ENCODE measurements at places on chromosomes 2 and 18. TPM values are rescaled to one million over a fixed set of nuclear protein-coding genes. Genes with fewer than 3 reads are reported as not detected.

The DPY30 gene
- 59.8 TPM for total RNA-seq

The CACNB4 gene
- 33.9 TPM for total RNA-seq

The HRH4 gene
- 0.26 TPM for total RNA-seq

The KLF11 gene
- 17.7 TPM for total RNA-seq

The RGPD4 gene
- 0.05 TPM for total RNA-seq

The DOCK10 gene
- 41.2 TPM for total RNA-seq

The ZNF521 gene
- total RNA-seq, result 58.3 TPM

The TCF23 gene
- 0.85 TPM for total RNA-seq

Measured in urinary bladder (tissue), 4 donors.